ENCODE measurements at places on chromosomes 3 and 15. TPM values are rescaled to one million over a fixed set of nuclear protein-coding genes. Genes with fewer than 3 reads are reported as not detected.

Gene C3orf85
- total RNA-seq, result 3.6 TPM

Gene CEP19
- total RNA-seq, result 2.2 TPM

Gene PARP14
- total RNA-seq, result 37.4 TPM

Gene CNTN4
- 34.7 TPM for total RNA-seq

Gene PLSCR2
- total RNA-seq, result 0.47 TPM

Gene CHRFAM7A
- 5.0 TPM for total RNA-seq

Gene SPSB4
- 10.9 TPM for total RNA-seq

Gene TMEM89
- not detected for total RNA-seq

Gene TNFAIP8L3
- total RNA-seq, result 1.5 TPM

Gene HDC
- total RNA-seq, result 1.3 TPM

Gene MGLL
- 34.1 TPM for total RNA-seq

Gene SEMA3G
- 10.2 TPM for total RNA-seq

Gene SSUH2
- 4.4 TPM for total RNA-seq

Gene IL17RB
- total RNA-seq, result 5.1 TPM

Gene MAP3K13
- 43.4 TPM for total RNA-seq
